ENCODE measurements at places on chromosomes 6 and 20.

DNA sequence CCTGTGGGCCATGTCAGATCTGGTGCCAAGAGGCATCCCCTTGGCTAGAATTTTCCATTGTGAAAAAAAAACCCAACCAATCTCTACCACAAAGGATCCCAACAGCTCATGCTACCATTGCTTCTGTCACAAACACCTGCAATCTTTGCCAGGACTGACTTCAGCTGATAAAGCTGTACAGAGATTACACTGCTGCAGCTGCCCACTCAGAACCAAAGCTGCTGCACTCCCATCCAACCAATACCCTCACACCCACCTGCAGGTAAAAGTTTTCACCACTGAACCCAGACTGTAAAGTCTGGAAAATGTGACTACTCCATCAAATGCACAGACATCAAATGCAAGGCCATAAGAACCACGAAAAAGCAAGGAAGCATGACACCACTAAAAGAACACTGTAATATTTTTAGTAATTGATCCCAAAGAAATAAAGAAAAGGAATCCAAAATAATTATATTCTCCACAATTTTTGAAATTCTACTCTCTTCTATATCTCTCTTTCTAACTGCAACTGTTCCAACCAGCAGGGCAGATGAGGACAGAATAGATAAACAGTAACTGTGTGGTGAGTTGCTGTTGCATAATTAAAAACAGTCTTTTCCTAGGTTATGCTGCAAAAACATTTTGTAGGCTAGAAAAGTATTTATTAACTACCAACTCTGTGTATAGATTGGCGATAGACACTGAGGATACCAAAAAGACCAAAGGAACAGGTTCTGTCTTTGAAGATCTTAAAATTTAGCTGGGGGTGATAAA is 128.0 kb upstream of the MCHR2 start:
- DNase-seq = no peak

- no peak for DNase-seq
Measured at GRCh38 chr6:14020551-14020950, 95.8 kb downstream of the RNF182 start.

DNA sequence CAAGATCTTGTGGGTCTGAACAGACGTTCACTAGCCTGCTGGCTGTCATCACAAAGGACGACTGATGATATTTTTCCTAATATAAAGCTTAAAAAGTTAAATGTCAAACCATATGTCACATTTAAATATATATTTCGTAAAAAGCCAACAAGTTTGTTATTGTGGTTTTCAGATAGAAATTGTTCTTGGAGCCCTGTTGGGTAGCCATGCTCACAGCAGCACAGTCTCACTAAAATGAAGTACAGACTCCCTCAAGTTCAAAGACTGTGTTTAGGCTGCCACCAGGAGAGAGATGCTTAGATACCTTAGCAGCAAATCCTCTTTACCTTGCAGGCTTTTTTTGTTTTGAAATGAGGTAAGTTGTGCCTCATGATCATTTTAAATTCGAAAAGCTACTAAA is 17.8 kb downstream of the EEF1E1 start:
- DNase-seq = no peak

- DNase-seq = no peak
Measured at GRCh38 chr20:35263532-35264341, 14.2 kb downstream of the MMP24OS start.

- DNase-seq = no peak
Measured at GRCh38 chr20:64211874-64212658, 43.5 kb upstream of the PCMTD2 start.

GRCh38 chr6:12343440-12344162 is 53.4 kb downstream of the EDN1 start:
- no peak for DNase-seq

DNA sequence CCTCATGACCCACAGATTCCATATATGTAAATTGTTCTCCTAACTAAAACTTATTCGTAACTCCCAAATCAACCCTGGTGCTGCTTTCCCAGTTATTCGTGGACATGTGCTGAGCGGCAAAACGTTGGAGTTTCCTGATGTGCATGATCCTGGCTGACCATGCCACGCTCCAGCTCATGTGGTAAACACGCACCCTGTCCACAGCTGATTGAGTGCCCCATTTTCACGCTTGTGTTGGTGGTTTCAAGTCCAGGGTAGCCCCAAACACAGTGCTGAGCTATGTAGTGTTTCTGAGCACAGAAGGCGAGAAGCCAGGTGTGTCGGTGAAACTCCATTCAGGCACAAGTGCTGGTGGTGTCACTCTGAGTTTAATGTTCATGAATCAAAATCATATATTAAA is 19.1 kb upstream of the FOXC1 start:
- DNase-seq = no peak

GRCh38 chr20:8020314-8021079 is 936 bp upstream of the TMX4 start:
- DNase-seq = no peak

- peak; percentile 36 for DNase-seq
Measured at GRCh38 chr20:33566781-33567603, 77.1 kb downstream of the CBFA2T2 start.

GRCh38 chr6:170290296-170291128 is at the start of gene DLL1:
Gene DLL1, minus strand, starts transcription at chr6:170291078. Its CDS starts 939 bp downstream, at chr6:170290139.
- DNase-seq = no peak

DNA sequence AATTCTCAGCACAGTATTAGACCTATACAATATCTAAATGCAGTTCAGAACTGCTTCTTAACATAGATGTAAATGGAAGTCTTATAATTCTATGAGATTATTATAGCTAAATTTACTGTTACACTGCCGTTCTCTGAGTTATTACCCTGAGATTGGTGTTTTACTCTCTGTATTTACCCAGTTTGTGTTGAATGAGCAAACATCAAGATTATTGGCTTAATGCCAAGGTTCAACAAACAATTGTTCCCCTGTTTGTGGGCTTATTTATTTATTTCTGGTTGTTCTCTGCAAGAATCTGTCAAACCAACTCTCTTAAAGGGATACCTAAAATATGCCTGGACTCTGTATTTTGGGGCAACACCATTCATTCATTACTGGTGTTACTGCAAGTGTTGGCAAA is 5.2 kb upstream of the STMND1 start:
- no peak for DNase-seq

DNA sequence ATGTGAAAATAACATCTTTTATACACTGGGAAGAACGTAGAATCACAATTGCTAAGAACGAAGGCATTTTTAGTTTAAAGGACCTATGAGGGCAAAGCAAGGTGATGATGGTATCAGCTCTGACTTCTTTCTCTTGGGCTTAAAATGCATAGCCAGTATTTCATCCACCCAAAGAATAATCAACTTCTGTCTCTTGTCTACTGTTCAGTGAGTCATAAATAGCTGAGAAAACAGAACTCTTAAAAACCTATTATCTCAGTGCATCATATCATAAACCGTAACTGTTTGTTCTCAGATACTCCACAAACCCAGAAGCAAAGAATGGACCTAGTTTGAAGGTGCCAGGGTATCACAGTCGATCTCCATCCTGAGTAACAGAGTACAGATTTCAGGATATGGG is 5.2 kb downstream of the PHF10 start:
- DNase-seq = no peak

DNA sequence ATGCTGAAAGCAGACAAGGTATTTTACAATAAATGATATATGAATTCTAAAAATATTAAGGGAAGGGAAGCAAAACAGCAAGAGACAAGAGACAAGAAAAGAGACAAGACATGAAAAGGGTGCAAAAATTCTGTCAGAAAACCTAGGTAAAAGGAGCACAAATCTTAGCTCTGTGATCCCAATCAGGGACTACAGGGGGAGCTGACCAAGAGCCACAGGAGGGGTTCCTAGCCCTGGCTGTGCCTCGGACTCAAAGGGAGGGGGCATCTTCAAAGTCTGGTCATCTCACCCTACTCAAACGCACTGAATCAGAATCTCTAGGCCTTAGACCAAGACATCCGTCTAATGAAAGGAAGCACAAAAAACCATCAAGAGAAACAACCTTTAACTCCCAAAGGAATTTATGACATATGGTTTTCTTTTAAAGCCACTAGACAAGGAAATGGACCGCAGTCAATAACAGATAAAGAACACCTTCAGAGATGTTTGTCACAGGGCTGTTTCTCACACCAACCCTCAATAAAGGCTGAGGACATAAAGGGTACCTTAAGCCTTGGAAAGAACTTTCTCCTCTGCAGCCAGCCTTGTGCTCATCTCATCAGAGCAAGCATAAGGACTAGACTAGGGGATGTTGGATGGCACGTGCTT is 130.4 kb upstream of the CDYL start:
- no peak for DNase-seq

DNA sequence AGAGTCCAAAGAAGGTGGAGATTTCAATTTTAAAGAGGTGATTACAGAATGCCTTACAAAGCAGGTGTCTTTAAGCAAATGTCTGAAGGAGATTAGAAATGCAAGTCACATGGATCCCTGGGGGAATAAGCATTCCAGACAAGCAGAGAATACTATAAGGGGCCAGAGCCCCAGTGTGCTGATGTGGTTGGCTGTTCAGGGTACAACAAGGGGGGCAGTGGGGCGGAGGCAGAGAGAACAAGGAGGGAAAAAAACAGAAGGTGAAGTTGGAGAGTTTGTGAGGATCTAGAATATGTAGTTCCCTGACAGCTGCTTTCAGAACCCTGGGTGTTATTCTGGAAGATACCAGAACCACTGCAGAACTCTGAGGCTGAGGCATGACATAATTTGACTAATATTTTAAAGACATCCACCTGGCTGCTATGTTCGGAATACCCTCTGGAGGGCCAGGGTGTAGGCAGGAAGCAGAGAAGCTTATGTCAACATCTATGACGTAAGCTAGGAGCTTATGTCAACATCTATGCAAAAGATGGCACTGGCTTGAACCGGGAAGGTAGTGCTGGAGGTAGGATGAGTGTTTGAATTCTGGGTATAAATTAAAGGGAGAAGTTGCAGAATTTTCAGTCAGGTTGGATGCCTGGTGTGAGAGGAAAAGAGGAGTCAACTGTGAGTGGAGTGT is 276.3 kb upstream of the AGPAT4 start:
- DNase-seq = no peak

GRCh38 chr6:24064106-24064505 is 61.9 kb upstream of the NRSN1 start:
- peak; percentile 11 for DNase-seq

GRCh38 chr20:36214684-36215256 is 21.5 kb upstream of the AAR2 start:
- DNase-seq = peak; percentile 63
